ENCODE measurements at places on chromosomes 12 and 14.

DNA sequence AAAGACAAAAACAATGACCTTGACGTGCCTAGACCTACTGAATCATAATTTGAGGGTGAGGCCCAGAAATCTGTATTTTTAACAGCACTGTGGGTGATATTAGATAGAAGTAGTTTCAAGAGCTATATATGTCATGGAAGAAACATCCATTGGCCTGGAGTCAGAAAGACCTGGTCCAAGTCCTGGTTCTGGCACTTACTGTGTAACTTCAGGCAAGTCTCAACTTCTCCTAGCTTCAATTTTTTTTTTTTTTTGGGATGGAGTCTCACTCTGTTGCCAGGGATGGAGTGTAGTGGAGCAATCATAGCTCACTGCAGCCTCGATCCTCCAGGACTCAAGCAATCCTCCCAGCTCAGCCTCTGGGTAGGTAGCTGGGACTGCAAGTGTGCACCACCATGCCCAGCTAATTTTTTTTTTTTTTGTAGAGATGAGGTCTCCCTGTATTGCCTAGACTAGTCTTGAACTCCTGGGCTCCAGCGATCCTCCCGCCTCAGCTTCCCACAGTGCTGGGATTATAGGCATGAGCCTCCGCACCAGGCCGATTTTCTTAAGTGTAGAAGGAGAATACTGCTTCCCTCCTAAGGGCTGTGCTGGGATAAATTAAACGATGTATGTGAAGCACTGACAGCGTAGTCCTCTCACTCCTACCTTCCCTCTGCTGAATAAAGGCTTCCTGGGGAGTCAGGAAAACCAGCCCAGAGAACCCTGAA lies 14.3 kb upstream of the GPX2 start:
- no peak for DNase-seq

- no peak for DNase-seq
Measured at GRCh38 chr14:74568911-74569310, 43.1 kb downstream of the LTBP2 start.

DNA sequence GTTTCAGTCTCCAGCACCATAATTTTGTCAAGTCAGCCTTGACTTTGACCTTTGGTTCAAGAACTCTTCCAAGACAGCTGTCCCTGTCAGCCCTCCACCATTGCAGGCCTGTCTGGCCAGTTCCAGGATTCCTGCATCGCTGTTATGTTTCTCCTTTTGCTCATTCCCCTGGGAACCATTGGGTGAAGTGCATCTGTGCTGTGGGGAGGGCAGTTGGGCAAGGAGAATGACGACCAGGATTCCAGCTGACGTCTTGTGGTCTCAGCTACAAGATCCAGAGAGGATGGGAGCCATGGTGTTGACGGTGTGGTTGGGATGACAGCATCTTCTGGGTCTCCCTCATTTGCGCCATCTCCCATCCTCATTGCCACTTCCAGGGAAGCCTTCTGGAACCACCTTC lies 45.9 kb upstream of the SLC24A4 start:
- DNase-seq: no peak

DNA sequence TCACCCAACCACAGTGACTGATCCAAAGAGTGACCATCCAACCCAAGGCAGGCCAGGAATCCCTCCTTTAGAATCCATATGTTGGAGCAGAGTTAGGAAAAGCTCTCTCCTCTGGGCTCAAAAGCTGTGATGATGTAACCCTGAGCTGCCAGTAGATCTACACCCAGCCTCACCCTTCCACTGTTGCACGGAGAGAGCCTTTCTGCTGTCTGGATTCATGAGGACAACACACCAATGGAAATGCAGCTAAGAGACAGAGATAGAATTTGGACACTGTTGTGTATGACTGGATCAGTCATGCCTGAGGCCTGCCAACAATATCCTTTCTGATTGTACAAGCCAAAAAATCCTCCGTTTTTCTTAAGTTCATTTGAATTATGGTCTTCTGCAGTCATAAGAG lies 4.4 kb upstream of the OR6J1 start:
- no peak for DNase-seq

DNA sequence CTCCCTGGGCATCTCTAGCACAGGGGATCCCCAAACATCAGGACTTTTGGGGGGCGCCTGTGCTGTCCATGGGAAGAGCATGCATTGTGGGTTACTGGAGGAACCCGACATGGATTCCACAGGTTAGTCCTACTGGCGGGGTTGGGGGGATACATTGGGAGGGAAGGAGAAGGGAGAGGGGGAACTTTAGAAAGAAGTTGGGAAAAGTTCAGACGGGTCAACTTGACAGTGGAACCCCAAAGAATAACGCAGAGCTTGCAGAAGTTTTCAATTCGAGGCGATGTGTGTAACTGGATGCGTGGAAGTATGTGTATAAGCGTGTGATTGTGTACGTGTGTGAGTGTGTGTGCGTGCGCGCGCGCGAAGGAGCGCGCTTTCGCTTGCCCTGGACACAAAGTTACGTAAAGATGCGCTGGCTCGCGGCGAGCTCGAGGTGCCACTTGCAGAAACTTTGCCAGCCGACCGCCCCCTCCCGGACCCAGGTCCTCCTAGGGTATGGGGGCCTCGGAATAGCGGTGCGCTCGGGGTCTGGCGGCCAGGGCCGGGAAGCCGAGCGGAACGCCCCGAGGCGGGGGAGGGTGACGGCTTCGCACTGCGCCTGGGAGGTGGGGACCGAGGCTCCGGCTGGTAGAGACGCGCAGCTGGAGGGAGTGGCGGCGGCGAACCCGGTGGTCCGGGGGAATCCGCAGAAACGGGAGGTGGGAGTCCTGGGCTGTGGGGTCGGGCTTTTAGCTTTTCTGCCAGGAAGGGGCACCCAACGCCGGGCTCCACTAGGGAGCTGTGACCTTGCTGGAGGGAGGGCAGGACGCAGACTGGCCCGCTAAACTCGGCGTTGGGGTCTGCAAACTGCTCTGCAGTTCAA lies 669 bp downstream of the RFX4 start:
- DNase-seq: no peak

DNA sequence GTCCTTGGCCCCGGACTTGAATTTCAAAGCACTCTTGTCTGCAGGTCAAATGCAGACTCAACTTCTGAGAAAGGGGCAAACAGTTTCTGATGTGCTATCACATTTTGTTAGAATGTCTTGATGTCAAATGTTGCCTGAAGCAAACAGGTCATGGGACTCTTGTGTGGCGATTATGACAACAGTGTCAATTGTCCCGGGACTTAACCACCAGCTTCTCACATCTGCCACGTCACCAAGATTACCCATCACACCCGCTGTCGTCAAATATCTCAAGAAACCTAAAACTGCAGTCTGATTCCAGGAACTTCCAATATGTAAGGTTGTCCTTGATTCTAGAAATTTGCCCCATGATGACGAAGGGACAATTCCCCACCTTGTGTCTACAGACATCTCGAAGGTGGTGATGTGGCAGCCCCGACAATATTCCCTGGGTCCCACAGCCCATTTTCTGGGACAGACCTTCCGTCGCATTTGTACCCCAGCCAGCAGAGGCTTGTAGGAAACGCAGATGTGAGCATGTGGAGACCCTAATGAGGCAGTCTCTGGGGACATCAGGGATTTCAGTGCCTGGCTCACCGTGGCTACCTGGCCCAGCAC lies 21.3 kb downstream of the LRTM2 start:
- no peak for DNase-seq

DNA sequence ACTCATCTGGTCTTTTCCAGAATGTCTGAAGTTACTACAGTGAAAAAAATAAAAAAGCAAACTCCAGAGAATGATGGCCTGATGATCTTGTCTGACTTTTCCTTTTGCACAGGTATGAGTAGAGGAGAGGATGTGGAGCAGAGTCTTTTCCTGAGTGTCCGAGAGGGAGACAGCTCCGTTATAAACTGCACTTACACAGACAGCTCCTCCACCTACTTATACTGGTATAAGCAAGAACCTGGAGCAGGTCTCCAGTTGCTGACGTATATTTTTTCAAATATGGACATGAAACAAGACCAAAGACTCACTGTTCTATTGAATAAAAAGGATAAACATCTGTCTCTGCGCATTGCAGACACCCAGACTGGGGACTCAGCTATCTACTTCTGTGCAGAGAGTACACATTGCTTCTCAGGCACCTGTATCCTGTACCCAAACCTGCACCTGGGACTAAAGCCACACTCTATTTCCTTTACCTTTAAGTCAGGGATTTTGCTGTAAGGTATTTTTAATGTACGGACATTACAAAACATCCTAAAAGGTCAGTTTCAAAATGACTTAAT lies 75.8 kb upstream of the OR4E1 start:
- peak; percentile 22 for DNase-seq

GRCh38 chr14:73427516-73428264 lies 30.7 kb downstream of the NUMB start:
- DNase-seq: no peak

- DNase-seq: no peak
Measured at GRCh38 chr12:65605019-65605418, 219.3 kb upstream of the HMGA2 start.

GRCh38 chr12:54662026-54662425 lies 13.9 kb upstream of the DCD start:
- no peak for DNase-seq

DNA sequence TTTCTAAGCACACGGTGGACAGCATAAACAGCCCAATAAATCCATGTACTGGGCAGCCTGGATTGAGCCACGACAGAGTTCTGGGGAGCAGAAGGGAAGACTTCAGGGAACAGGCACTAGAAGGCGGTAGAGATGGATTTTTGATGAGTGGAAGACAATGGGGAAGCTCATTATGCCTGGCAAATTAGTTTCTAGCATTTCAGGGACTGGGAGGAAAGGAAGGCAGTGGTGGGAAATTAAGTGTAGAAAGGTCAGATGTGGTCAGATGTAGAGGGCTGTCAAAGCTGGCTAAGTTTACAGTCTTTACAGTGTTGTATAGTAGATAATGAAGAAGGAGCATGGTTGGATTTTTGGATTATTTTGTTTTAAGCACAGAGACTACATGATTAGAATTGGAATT lies 9.2 kb downstream of the EGLN3 start:
- DNase-seq: no peak

DNA sequence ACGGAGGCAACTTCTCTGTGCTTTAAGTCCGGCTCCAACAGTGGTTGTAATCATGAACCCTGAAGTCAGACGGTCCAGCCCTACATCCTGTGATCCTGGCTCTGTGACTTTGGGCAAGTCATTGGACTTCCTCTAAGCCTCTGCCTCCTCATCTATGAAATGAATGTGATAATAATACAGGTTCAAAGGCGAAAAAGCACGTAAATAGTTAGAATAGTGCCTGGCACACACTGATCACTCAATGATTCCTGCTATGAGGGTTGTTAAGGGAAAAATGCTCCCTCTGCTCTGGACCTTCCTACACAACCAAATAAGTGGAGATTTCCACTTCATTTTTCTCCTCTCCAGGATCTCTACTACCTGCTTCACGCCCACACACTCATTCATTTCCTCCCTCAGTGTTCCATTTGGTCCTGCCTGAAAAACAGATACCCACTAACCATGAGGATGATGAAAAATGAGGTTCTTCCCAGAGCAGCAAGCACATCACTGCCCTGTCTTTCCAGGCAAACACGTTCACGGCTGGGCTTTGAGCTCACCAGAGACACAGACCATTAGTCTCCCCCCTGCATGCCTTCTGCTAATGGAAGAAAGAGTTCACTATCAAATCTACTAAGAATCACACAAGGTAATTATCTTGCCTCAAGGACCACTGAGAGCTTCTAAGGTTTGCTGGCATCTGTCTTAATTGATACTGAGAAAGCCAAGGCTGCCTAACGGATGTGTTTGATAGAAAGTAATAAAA lies 13.2 kb downstream of the NUAK1 start:
- no peak for DNase-seq

- no peak for DNase-seq
Measured at GRCh38 chr12:121889274-121889624, 659 bp downstream of the PSMD9 start.

DNA sequence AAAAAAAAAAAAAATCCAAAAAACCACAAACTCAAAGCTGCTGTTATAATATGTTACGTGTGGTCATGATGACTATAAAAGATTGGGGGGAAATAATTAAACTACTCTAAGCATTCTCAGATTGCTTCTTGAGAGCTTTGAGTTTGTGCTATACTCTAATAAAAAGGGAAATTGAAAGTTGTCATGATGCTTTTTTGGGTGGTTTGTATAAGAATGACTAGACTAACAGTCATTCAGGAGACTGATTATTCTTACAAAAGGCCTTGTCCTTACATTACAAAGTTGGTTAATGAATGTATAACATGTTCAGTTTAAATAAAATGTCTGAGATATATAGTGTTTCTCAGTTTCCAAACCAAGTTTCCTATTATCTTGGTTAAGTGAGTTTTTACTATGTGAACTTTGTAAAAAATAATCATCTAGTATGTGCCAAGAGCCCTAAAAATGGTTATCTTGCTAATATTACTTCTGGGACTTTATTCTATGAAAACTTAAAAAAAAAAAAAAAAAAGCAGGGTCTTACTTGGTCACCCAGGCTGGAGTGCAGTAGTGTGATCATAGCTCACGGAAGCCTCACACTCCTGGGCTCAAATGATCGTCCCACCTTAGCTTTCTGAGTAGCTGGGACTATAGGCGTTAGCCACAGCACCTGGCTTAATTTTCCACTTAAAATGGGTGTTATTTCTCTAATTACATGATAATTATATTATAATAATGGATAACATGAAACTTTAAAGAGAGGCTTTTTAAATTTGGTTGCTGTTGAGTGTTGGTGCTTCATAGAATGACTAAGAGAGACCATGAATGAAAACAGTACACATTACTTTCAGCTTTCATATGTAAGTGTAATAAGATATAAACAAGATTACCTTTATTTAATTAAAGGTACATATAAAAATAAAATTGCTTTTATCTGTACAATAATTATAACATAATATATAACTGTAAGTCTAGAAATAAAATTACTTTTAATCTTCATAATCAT lies 459.6 kb upstream of the RGS6 start:
- no peak for DNase-seq

GRCh38 chr12:5521456-5522325 lies 89.8 kb downstream of the NTF3 start:
- DNase-seq: no peak

DNA sequence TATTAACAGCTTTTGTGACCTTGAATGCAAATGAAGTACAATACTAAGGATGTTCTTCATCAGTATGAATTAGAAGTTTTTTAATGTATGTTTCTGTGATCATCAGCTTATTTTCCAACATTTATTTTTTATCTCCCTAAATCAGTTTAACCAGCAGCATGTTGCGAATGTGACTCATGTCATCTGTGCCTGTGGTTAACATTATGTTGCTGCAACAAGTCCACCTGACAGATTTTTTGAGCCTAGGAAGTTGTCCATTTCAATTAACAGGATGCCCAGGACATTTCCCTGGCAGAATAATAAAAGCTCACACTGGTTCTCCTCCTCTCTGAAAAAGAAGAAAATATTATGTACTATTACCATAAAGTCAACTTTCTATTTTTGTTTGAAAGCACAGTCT lies 155.5 kb downstream of the SYT1 start:
- DNase-seq: no peak

DNA sequence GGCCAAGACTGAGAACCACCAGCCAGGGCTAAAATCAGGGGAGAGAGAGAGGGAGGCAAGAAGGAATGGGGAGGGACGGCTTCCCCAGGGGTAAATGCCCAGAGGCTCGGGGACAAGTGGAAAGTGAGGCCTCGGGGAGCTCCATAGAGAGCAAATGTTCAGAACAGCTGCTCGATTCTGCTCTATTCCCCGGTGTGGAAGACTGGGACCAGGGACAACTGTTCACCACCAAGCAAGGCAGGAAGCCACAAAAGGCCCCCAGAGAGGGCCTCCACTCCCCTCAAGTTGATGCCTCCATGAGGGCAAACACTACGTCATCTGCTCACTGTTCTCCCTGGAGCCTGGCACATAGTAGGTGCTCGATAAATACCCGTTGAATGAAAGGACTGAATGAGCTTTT lies 53.5 kb downstream of the IRF2BPL start:
- no peak for DNase-seq

All from CD8-positive, alpha-beta T cell (primary cell).